ENCODE measurements at places on chromosomes 6 and 20. TPM values are rescaled to one million over a fixed set of nuclear protein-coding genes. Genes with fewer than 3 reads are reported as not detected.

- no peak overlapping the region for H3K27ac ChIP-seq
- no peaks in the 10 kb centered on the region for H3K4me1 ChIP-seq
- H3K36me3 ChIP-seq = no peaks in the 10 kb centered on the region
- no peaks in the 10 kb centered on the region for H3K27me3 ChIP-seq
- H3K4me3 ChIP-seq = no peak overlapping the region
- DNase-seq = no peak
Observed at GRCh38 chr20:14288341-14289330, 48.8 kb downstream of the FLRT3 start.

- DNase-seq = no peak
- H3K36me3 ChIP-seq = no peaks in the 10 kb centered on the region
- H3K4me1 ChIP-seq = no peaks in the 10 kb centered on the region
- no peak overlapping the region for H3K27ac ChIP-seq
- no peaks in the 10 kb centered on the region for H3K27me3 ChIP-seq
- no peak overlapping the region for H3K4me3 ChIP-seq
Observed at GRCh38 chr6:11320914-11321597, 88.6 kb upstream of the NEDD9 start.

GRCh38 chr6:158655569-158656450 lies 6.0 kb downstream of the SYTL3 start:
- H3K4me3 ChIP-seq = no peak overlapping the region
- no peak overlapping the region for H3K27ac ChIP-seq
- no peak for DNase-seq
- H3K27me3 ChIP-seq = no peaks in the 10 kb centered on the region

- H3K4me3 ChIP-seq = no peak overlapping the region
- H3K36me3 ChIP-seq = no peaks in the 10 kb centered on the region
- no peaks in the 10 kb centered on the region for H3K27me3 ChIP-seq
- H3K4me1 ChIP-seq = peaks cover 7% of the 10 kb centered on the region
- peak; percentile 43 for DNase-seq
Observed at GRCh38 chr6:12605888-12606345, 110.7 kb upstream of the PHACTR1 start.

DNA sequence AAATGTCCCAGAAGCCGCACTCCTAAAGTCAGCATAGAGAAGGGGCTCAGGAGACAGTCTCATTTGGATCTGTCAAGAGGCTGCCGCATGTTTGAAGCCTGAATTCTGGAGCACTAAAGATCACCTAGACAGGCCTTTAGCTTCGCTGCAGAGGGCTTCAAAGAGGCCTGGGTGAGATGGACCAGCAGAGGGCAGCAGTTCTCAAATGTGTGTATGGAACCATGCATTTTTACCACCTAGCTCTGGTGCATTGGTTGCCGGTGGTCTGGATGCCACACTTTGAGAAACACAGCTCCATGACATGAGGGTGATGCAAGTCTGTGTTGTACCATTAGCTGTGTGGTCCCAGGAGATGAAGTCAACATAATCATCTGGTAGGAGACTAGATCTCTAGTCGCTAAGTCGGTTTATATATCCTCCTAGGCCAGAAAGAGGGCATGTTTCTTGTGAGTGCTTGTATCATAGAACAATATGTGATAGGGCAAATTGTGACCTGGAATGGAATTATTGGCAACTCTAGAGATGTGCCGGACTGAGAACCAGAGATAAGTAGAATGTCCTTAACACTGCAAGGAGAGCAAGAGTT lies 64.8 kb downstream of the KIAA0319 start:
- peaks cover 7% of the 10 kb centered on the region for H3K4me1 ChIP-seq
- no peak overlapping the region for H3K4me3 ChIP-seq
- H3K27ac ChIP-seq = no peak overlapping the region
- no peaks in the 10 kb centered on the region for H3K27me3 ChIP-seq
- H3K36me3 ChIP-seq = no peaks in the 10 kb centered on the region

DNA sequence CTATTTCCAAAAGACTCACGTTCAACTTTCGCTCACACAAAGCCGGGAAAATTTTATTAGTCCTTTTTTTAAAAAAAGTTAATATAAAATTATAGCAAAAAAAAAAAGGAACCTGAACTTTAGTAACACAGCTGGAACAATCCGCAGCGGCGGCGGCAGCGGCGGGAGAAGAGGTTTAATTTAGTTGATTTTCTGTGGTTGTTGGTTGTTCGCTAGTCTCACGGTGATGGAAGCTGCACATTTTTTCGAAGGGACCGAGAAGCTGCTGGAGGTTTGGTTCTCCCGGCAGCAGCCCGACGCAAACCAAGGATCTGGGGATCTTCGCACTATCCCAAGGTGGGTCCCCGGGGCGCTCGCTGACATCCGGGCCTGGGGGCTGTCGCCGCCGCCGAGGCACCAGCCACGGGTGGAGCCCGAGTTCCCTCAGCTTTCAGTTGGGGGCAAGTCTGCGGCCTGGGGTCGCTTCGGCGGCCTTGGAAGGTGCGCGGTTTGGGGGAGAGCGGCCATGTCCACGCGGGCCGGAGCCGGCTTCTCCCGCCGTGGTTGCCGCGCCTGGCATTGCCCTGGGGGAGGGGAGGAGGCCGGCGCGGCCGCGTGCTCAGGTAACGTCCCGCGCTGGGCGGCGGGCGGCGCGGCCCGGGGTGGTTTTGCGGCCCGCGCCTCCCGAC lies 429 bp downstream of the AMD1 start:
- no peaks in the 10 kb centered on the region for H3K36me3 ChIP-seq
- no peaks in the 10 kb centered on the region for H3K27me3 ChIP-seq
- peak; percentile 70 for DNase-seq

GRCh38 chr6:105608711-105609374 lies 206.0 kb upstream of the PREP start:
- H3K4me3 ChIP-seq = no peak overlapping the region
- H3K27ac ChIP-seq = no peak overlapping the region
- H3K27me3 ChIP-seq = no peaks in the 10 kb centered on the region

DNA sequence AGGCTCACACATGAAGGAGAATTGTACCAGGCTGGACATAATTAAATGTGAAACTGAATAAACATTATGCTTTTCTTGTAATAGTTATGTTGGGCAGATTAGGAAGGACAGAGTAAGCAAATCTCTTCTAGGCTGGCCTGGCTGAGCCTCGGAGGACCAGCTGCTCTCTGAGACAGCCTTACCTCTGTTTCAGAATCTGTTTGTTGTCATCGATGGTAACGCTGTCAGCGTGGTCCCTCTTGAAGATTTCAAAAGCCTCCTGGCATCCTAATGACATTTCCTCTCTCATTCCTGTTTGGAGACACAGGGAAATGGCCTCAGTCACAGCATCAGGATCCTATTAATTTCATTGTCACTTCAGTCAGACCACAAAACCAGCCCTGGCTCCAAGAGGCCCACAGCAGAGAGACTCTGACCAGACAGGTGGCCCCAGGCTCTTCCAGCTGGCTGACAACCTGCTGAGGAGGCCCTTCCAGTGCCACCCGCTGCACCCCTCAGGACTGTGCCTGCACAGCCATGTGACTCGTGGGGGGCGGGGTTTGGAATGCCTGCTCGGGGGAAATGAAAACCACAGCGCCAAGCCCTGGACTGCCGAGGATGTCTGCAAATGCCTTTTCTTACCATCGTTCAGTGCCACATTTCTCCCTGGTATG lies 108.5 kb upstream of the KCNK16 start:
- H3K4me3 ChIP-seq = no peak overlapping the region
- H3K4me1 ChIP-seq = no peaks in the 10 kb centered on the region
- H3K27me3 ChIP-seq = no peaks in the 10 kb centered on the region
- H3K27ac ChIP-seq = no peak overlapping the region
- peak; percentile 30 for DNase-seq

DNA sequence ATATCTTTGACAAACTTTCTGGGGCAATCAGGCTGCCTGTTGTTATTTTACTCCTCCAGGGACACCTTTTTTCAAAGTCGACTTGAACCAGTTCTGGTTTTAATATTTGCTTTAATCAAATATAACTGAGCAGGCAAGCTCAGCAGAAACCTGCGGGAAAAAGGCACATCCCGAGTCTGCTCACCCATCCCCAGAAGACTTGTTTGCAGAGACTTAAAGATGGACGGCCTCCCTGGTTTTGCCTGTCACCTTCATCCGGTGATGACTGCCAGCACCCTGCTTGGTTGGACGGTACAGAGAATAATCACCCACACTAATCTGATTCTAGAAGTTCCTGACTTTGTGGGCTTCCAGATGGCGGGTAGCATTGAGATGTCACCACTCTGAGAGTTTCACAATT lies 36.8 kb downstream of the PPP1R3G start:
- H3K27ac ChIP-seq = peak overlapping the region; percentile 87
- no peaks in the 10 kb centered on the region for H3K27me3 ChIP-seq
- peaks cover 15% of the 10 kb centered on the region for H3K4me1 ChIP-seq
- H3K36me3 ChIP-seq = no peaks in the 10 kb centered on the region

DNA sequence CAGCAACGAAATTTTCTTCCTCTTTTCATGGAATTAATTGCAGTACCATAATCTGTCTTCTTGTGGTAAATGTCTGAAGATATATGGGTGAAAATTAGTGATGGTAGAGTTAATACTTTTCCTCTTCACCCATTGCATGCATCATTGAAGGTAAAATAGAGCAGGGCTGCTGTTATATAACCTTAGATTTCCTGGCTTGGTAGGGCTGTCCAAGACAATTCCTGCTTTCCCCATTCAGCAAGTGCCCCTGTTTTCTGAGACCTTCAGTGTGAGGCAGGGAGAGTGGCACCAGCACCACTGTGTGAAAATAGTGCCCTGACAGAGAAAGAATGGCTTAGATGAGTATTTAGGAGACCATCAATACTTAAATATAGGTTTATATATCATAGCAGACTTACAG lies 202.0 kb downstream of the ZFAND3 start:
- H3K4me3 ChIP-seq = no peak overlapping the region
- no peaks in the 10 kb centered on the region for H3K27me3 ChIP-seq
- H3K4me1 ChIP-seq = peaks cover 23% of the 10 kb centered on the region
- H3K36me3 ChIP-seq = no peaks in the 10 kb centered on the region
- H3K27ac ChIP-seq = no peak overlapping the region
- no peak for DNase-seq

GRCh38 chr6:36358226-36358915 lies 21.7 kb upstream of the BNIP5 start:
- no peak for DNase-seq
- H3K36me3 ChIP-seq = no peaks in the 10 kb centered on the region
- H3K4me1 ChIP-seq = peaks cover 2% of the 10 kb centered on the region
- no peaks in the 10 kb centered on the region for H3K27me3 ChIP-seq

DNA sequence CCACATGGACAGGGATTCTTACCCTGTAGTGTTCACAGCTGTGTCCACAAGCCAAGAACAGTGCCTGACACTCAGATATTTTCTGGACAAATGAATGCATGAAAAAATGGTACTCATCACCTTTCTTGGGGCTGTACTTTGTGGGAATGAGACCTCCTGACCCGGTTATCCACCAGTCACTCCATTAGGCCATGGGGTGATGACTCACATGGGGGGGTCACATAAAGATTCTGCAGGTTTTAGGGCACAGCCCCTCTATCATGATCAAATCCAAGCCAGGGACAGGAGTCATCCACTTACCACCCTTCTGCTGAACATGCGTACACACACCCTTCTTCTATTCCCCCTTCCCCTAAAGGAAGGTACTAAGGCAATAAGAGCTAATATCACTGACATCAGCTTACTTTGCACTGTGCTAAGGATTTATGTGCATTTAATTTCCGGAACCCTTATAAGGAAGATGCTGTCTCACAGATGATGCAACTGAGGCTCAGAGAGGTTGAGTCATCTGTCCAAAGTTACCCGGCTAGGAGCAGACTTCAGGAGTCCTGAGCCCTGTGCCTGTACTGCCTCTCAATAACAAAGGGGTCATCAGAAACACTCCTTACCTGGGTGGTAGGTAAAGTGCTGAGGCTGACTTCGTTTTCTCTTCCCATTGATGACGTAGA lies 107.8 kb downstream of the NFATC2 start:
- peaks cover 5% of the 10 kb centered on the region for H3K36me3 ChIP-seq
- peaks cover 13% of the 10 kb centered on the region for H3K4me1 ChIP-seq
- no peaks in the 10 kb centered on the region for H3K27me3 ChIP-seq
- no peak for DNase-seq

- no peak overlapping the region for H3K27ac ChIP-seq
- no peaks in the 10 kb centered on the region for H3K27me3 ChIP-seq
- H3K36me3 ChIP-seq = no peaks in the 10 kb centered on the region
- no peaks in the 10 kb centered on the region for H3K4me1 ChIP-seq
Observed at GRCh38 chr6:54112151-54112650, 958 bp downstream of the MLIP start.

- H3K4me1 ChIP-seq = peaks cover 1% of the 10 kb centered on the region
- peak overlapping the region; percentile 96 for H3K4me3 ChIP-seq
- no peaks in the 10 kb centered on the region for H3K27me3 ChIP-seq
- H3K36me3 ChIP-seq = peaks cover 29% of the 10 kb centered on the region
- no peak for DNase-seq
Observed at GRCh38 chr6:85640821-85641220, 1.9 kb downstream of the SYNCRIP start.

DNA sequence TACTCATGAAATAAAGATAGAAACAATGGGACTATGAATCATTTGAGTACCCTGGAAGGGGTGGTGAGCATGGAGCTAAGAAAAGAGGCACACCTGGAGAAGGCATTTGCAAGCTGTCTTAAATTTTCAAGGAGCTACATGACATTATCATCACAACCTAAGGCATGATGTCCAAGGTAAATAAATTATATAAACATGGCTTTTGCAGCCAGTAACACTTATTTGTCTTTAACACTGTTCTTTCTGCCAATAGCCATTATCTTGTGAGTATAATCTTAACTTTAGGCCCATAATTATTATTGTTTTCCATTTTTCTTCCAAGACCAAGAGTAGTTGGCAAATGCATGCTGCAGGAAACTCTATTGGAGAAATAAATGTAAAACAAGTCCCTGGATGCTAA lies 63.7 kb downstream of the ALDH5A1 start:
- no peaks in the 10 kb centered on the region for H3K36me3 ChIP-seq
- H3K27ac ChIP-seq = no peak overlapping the region
- no peak for DNase-seq
- no peaks in the 10 kb centered on the region for H3K27me3 ChIP-seq

- no peak for DNase-seq
- H3K36me3 ChIP-seq = no peaks in the 10 kb centered on the region
- no peaks in the 10 kb centered on the region for H3K27me3 ChIP-seq
- peaks cover 4% of the 10 kb centered on the region for H3K4me1 ChIP-seq
Observed at GRCh38 chr6:53458105-53458866, 86.6 kb downstream of the GCLC start.

DNA sequence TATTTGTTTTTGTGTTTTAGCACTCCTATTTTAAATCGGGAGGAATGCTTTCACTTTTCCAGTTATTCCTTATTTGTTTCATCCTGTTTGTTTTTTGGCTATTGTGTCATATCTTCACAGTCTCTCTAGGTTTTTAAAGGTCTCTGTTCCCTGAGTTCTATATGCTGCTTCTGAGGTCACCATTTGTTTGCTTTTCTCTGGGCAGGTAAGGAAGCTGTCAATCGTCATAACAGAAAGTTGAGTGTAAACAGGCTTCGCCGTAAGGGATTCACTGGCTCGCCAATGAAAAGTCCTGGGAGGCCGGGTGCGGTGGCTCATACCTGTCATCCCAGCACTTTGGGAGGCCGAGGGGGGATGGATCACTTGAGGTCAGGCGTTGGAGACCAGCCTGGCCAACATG lies 48.7 kb upstream of the RPS6KA2 start:
- no peaks in the 10 kb centered on the region for H3K4me1 ChIP-seq
- H3K4me3 ChIP-seq = no peak overlapping the region
- H3K36me3 ChIP-seq = no peaks in the 10 kb centered on the region

FRMD1 gene
- 0.09 TPM for total RNA-seq

POLR3F gene
- 3.3 TPM for total RNA-seq

DEFB132 gene
- not detected for total RNA-seq

FAM210B gene
- 139 TPM for total RNA-seq

CYP39A1 gene
- total RNA-seq = 10.8 TPM

GINS1 gene
- 11.4 TPM for total RNA-seq

HUS1B gene
- total RNA-seq = 1.3 TPM
